ENCODE measurements at places on chromosomes 7 and 10.

DNA sequence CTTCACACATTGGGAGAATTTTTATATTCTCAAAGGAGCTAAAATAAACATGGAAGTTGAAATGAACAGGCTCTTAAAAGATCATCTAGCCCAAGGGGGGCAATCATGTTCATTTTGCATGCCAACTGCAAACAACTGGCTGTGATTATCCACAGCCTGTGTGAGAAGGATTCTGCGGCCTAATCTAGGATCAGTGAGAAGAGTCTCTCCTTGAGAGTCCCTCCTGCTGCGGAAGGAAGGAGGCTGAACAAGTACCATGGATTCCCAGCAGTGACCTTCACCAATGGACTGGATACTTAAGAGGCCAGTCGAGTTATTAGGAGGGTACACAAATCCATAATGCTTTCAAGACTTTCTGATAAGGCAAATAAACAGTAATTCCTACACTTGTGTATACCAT, 76.7 kb downstream of the IGF2BP3 start:
- DNase-seq = no peak

- DNase-seq = no peak
Observed at GRCh38 chr7:133691727-133692610, 435.2 kb upstream of the LRGUK start.

DNA sequence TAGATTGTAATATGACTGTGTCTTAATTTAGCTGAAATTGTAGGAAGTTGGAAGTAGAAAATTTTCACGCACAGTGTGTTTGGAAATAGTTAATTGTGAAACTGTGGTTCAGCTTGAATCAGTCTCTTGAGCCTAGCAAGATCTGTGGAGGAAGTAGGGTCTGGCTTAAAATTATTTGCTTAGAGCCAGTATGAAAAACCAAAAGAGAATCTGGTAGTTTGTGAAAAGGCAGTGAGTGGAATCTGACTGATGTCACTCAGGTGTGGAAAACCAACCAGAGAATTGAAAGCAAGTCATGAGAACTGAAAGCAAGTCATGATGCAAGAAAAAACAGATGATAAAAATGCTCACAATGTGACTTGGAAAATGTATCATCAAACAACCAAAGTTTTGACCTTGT, 11.5 kb downstream of the LIPJ start:
- DNase-seq = no peak

GRCh38 chr10:75001715-75002350, 109.6 kb upstream of the SAMD8 start:
- DNase-seq = no peak

All from GOT3 (cell line).